Mucosa of descending colon (tissue), 3 donors: ENCODE measurements at places on chromosomes 7 and 10. TPM values are rescaled to one million over a fixed set of nuclear protein-coding genes. Genes with fewer than 3 reads are reported as not detected.

SPDYE1 gene
- total RNA-seq = not detected

ARID5B gene
- 22.4 TPM for total RNA-seq

CUBN gene
- 1.9 TPM for total RNA-seq

EPHA1 gene
- 9.1 TPM for total RNA-seq

FZD8 gene
- 13.4 TPM for total RNA-seq

ACTA2 gene
- 920 TPM for total RNA-seq

SKIDA1 gene
- 0.34 TPM for total RNA-seq
